ENCODE measurements at places on chromosomes 11 and 22.

GRCh38 chr11:69010964-69011623 is 2.0 kb downstream of the MRGPRF start:
- DNase-seq: peak; percentile 48

DNA sequence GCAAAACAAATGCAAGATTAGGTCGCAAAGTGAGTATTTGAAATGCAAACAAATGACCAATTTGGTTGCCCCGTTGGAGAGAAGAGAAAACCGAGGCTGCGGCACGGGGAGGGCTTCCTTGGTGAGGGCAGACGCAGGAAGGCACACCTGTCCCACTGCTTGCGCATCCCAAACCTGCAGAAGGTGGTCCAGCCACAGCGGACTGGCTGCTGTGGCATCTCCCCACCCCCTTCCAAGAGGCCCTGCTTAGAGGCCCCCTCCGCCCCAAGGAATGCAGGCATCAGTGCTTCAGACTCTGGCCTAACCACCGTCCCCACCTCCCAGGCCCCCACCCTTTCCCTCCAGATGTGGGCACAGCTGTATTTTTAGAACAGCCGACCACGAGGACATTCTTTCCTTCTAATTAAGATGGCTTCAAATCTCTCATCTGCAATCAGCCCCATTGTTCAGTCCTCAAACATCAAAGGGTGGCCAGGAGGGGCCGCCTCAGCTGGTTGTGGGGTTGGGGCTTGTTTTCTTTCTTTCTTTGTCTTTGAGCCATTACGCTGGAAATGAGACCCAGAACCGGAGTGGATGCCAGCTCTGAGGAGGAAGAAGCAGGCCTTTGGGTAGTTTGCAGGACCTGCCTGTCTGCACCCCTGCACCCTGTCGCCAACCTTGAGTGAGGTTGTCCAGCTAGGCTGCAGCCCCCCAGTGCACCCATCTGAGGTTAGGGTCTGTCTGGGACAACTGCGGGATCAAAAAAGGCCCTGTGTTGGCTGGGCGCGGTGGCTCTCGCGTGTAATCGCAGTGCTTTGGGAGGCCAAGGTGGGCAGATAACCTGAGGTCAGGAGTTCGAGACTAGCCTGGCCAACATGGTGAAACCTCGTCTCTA is 9.4 kb upstream of the DERL3 start:
- no peak for DNase-seq

DNA sequence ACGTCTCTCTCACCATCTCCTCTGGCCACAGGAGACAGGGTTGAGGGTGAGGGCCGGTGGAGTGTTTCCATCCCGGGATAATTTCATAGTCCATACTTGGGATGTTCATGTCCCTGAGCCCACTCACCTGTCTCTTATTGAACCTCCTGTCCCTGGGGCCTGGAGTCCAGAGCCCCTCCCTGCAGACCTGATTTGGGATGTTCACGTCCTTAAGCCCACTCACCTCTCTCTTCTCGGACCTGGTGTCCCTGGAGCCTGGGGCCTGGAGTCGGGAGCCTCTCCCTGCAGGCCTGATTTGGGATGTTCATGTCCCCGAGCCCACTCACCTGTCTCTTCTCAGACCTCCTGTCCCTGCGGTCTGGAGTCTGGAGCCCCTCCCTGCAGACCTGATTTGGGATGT is 868.2 kb downstream of the BRD1 start:
- DNase-seq: no peak

- DNase-seq: no peak
Measured at GRCh38 chr11:13023423-13023822, 14.3 kb downstream of the RASSF10 start.

- no peak for DNase-seq
Measured at GRCh38 chr11:26780376-26781085, 58.7 kb upstream of the SLC5A12 start.

DNA sequence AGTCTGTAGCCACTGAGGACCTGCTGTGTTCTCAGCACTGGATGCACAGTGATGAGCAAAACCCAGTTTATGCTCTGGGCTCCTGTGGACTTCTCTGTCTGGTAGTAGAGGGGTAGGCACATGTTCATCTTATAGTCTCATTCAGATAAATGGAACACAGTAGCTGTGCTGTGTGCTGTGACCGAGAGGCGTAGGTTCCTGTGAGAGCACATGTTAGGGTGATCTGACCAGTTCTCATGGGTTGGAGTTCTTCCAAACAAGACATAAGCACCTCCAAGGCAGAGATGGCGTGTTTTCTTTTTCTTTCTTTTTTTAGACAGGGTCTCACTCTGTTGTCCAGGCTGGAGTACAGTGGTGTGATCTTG is 154.8 kb upstream of the RASSF10 start:
- DNase-seq: no peak

GRCh38 chr11:72921028-72921716 is 107.0 kb downstream of the ATG16L2 start:
- DNase-seq: no peak

GRCh38 chr22:30435674-30436126 is 10.1 kb downstream of the MTFP1 start:
- DNase-seq: peak; percentile 80

- no peak for DNase-seq
Measured at GRCh38 chr11:25838918-25839625, 492.9 kb upstream of the ANO3 start.

DNA sequence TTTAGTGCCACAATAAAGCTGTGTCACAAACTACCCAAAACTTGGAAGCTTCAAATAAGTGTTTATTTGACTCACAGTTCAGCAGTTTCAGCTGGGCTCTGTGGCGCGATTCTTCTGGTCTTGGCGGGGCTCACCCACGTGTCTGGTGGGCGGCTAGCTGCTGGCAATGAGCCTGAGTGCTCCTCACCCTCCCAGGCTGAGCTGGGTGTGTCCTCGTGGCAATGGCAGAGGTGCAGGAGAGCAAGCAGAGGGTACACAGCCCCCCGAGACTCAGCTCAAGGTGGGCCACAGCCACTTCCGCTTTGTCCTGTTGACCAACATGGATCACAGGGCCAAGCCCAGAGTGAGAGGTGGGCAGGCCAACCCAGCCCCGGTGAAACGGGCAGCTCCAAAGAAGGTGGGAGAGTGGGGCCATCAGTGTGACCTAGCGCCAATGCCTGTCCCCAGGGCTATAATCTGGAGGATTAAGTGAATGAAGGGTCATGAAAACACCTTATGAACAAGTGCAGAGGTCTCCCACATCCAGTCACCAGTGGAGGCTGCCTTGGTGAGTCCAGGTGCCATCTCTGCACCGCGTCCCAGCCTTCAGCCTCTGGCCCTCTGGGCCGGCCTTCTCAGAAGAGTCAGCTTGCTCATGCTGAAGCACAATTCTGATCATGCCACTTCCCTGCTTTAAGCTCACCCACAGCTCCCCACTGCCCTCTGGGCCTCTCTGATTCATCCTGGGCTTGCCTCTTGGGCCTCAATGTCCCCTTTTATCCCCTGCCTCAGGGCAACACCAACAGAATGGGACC is 74.6 kb upstream of the RTL6 start:
- no peak for DNase-seq

DNA sequence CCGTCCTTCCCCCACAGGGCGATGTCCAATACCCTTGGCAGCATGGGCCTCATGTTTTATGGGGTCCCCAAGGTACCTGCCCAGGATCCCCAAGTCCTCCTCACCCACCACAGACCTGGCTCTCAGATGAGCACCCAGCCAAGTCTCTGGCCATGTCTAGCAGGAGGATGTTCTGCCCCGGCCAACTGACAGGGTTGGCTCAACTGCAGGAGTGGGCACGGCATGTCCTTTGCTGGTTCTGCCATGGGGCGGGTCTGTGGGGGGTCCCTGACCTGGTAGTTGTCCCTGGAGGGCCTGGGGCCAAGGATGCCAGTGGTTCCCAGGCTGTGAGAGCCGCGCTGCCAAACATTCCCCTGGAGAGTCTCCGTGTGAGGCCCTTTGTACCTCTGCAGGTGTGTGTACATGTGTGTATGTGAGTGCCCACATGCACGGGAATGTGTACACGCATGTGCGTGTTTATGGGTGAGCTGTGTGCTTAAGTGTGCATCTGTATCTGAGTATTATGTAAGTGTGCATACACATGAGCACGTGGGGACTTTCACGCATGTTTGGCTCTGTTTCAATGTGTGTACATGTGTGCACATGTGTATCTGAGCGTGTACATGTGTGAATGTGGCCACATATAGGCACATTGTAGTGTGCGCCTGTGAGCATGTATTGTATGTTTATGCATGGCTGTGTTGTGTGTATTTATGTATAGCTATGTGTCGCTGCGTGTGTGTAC is 85.5 kb downstream of the KCNQ1 start:
- no peak for DNase-seq

GRCh38 chr11:70871881-70872280 is 380.5 kb downstream of the SHANK2 start:
- DNase-seq: no peak

DNA sequence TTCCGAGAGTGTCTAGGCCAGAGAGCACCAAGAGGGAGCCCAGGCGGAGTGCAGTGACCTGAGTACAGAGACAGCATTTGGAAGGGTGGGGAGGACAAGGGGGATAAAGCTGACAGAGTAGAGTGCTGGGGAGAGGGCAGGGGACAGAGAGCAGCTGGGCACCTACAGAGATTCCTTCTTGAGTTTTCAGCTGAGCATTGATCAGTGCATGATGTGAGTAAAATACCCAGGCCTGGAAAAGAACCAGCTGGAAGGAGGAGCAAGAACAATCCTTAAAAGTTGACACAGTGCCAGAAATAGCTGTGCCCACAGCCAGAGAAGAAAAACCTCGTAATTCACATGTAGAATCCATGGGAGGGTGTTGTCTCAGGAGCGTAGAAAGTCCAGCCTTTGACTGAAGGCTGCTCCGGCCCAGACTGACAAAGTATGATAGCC is 33.9 kb upstream of the PANX2 start:
- DNase-seq: peak; percentile 62

DNA sequence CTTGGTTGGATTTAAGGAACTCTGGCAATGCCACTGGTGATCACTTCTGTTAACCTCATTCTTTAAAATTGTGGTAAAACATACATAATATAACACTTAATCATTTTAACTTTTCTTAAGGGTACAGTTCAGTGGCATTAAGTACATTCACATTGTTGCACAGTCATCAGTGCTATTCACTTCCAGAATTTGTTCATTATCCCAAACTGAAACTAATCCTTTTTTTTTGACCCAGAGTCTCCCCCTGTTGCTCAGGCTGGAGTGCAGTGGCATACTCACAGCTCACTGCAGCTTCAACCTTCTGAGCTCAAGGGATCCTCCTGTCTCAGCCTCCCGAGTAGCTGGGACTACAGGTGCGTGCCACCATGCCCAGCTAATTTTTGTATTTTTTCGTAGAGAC is 10.6 kb downstream of the ELF5 start:
- DNase-seq: no peak

DNA sequence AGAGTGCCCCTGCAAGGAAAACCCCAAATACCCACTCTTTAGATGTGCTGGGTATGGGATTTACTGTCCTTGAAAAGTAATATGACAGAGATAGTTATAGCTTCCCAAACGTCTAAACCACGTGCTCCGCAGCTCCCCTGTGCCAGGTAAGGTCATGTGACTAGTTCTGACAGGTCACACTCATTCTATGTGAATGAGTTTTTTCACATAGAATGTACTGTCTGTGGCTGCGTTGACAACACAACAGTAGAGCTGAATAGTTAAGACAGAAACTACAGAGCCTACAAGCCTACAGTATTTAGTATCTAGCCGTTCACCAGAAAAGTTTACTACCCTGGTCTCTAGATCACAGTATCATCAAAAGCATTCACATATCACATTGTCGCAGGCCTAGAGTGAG is 236.2 kb downstream of the ETS1 start:
- DNase-seq: no peak

GRCh38 chr22:50603511-50604255 is 3.1 kb downstream of the MAPK8IP2 start:
- DNase-seq: no peak

DNA sequence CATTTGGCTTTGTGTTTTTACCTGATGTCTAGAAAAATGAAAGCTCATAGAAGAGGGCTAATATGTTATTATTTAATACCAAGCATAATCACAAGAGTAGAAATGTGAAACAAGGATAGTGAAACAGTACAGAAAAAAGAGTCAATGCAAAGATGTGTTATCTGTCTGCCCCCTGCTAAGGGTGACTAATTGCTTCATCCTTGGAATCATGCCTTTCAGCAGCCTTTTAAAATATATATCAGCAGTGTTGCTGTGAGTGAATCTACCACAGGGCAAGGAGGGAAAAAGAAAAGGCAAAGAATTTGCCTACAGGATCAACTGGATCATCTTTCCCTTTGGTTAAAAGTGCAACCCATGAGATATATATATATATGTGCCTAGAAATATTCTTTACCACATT is 867.2 kb upstream of the RAG2 start:
- no peak for DNase-seq

DNA sequence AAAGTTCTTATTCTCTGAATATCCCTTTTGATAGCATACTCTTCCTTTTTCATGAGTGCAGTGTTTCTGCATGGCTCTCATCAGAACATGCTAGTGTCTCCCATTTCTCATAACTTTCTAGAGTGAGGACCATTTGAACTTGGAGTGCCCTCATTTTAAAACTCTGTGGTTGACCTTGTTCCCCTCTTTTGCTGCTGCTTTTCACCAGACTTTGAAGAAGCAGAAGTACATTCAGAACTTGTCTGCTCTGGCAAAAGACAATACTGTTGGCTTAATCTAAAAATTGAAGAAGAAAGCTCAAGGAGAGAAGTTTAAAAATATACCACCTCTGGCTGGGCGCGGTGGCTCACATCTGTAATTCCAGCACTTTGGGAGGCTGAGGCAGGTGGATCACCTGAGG is 35.0 kb downstream of the PPARA start:
- DNase-seq: no peak

DNA sequence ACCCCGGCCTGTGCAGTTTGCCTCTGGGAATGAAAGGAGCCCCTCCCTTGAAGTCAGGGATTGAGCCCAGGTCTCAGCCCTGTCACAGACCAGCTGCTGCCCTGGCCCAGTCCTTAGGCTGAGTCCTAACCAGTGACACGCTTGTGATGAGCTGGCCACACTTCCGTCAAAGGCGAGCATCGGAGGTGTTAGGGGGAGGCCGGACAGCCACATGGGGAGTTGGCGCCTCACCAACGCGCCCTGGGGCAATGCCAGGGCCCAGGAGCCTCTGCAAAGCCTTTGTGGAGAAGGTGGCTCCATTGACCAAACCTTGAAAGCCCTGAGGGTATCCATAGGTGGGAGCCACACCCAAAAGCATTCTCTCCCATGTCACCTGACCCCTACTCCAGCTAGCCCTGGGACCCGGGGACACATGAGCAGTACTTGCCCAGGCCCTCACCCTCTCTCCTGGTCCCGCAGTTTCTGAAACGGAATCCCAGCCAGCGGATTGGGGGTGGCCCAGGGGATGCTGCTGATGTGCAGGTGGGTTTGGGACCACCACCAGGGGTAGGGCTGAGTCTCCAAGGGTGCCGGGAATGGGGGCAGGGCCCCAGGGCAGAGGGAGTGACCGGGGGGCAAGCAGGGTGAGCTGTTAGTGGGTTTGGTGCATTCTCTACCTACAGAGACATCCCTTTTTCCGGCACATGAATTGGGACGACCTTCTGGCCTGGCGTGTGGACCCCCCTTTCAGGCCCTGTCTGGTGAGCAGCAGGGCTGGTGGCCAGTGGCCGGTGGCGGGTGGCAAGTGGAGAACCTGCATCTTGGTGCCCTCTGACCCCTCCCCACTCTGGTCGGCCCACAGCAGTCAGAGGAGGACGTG is 3.7 kb downstream of the PTPRCAP start:
- DNase-seq: peak; percentile 34
